ENCODE measurements at places on chromosomes 1 and 21.
A peak's percentile ranks its signal among the peaks of the same experiment; 100 is the strongest.

DNA sequence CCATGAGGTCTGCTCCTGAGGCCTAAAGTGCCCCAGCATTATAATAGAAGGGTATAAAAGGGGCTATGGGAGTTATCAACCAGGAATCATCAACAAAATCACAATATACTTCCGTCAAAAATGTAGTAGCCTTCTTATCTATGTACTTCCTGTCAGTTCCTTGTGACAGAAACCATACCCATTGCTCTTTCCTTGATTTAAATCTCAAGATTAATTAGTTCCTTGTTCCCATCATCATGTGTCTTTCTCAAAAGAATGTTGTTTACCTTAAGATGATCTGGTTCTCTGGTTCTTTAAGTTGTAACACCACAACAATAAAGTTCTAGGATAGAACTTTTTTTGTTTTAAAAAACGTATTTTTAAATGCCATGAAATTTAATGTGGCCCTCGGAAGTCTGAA, 833.3 kb downstream of the LTN1 start:
- no peak for DNase-seq

- DNase-seq, result peak; percentile 5
Measured at GRCh38 chr1:203440771-203441170, 34.8 kb upstream of the PRELP start.

DNA sequence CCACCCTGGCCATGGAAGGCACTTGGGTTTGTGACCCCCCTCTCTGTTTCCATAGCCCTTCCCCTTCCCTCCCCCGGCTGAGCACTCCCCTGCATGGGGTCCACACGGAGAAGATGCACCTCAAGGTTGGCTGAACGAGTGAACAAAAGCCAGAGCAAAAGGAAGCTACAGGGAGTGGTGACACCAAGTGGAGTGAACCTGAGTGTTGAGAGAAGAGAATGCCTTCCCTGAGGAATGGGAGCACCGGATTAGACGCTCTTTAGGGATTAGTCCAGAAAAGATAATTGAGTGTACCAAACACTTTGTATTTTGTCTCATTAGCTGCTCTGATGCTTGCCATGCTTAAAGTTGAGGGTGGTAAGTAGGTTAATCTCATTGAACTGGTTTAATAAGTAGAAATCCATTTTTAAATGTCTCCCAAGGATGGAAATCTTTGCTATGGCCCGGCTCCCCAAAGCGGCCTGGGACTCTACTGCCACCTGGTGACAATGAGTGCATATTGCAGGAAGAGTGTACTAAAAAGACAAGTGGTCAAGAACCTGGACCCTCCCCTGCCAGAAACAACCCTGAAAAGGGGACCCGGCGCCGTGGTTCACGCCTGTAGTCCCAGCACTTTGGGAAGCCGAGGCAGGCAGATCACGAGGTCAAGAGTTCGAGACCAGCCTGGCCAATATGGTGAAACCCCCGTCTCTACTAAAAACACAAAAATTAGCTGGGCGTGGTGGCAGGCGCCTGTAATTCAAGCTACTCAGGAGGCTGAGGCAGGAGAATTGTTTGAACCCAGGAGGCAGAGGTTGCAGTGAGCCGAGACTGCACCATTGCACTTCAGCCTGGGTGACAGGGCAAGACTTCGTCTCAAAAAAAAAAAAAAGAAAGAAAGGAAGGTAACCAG, 150.6 kb upstream of the ZC3H12A start:
- DNase-seq, result peak; percentile 16

DNA sequence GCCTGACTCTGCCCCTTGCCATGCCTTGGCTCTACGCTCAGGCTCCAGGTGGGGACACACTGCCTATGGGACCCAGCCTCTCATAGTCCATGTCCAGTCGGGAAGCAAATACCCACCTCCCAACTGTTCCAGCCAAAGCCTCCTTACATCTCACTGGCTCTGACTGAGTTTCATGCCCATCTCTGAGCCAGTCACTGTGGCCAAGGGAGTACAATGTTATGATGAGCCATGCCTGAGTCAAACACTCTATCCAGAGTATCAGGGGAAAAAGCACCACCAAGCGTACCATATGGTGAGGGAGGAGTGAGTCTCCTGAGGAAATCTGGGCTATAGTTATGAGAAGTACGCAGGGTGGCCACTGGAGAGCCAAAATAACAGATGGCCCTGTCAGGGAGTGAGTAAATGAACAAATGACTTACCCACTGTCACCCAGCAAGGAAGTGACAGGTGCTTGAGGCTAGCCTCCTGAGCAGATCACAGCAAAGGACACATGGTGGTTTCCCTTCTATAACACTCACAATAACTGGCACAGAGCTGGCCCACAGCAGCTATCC, 236.6 kb upstream of the GJB5 start:
- no peak for DNase-seq

- peak; percentile 68 for DNase-seq
Measured at GRCh38 chr1:50969611-50970508, at the start of gene CDKN2C. Gene CDKN2C, plus strand, starts transcription at chr1:50970245. Its CDS starts 124 bp downstream, at chr1:50970369.

- no peak for DNase-seq
Measured at GRCh38 chr1:39130325-39130724, 74.2 kb upstream of the MACF1 start.

- no peak for DNase-seq
Measured at GRCh38 chr1:201933840-201934430, 12.4 kb downstream of the LMOD1 start.

DNA sequence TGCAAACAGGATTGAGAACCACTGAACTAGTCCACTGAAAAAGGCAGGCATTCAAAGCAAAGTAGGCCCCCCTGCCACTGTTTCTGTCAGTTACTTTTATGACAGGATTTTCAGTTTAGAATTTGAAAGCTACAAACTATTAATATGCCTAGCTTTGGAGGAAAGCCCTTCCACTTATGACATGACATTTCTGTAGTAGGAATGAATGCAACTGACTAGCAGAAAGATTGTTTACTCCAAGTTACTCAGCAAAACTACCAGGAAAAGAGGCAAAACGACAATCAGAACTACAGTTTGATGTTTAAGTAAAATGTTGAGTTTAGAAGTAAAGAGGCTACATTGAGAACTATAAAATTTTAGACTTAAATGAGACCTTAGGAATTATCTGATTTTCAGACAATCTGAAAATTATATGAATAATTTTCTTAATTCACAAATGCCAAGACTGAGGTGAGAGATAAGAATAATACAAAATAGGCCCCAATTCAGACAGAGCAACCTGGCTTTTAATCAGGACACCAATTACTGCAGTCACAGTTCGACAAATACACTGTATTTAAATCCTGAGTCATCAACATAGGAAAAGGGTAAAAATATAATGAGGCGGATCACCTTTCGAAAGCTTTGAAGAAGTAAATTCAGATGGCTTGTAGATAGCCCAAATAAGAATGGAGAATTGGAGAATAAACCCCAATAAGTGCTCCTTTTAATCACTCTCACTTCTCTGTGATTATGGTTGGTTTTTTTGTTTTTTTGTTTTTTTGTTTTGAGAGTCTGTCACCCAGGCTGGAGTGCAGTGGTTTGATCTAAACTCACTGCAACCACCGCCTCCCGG, 2.2 kb downstream of the PRKAB2 start:
- no peak for DNase-seq

- DNase-seq, result no peak
Measured at GRCh38 chr1:77697441-77697840, 15.0 kb upstream of the ZZZ3 start.

DNA sequence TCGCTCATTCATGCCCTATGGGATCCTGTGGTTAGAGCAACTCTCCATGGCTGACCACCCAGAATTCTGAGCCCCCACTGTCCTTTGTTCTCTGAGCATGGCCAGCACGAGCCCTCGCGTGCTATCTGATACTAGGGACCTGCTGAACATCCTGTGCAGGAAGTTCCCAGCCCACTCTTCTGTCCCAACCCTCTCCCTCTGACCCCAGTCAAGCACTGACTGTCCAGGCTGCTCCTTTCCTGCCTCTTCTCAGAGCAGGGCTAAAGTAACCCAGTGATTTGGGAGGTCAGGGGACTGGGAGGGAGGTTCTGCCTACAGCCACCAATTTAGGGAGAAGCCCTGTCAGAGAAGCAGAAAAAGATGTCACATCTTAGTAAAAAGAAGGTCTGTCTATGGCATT, 21.2 kb downstream of the CYP4B1 start:
- DNase-seq, result no peak

GRCh38 chr1:226061068-226061840, 1.3 kb upstream of the H3-3A start:
- no peak for DNase-seq

GRCh38 chr1:80003250-80003649, 996.7 kb upstream of the ADGRL4 start:
- no peak for DNase-seq

GRCh38 chr1:166693673-166694297, 145.5 kb upstream of the POGK start:
- DNase-seq, result no peak

DNA sequence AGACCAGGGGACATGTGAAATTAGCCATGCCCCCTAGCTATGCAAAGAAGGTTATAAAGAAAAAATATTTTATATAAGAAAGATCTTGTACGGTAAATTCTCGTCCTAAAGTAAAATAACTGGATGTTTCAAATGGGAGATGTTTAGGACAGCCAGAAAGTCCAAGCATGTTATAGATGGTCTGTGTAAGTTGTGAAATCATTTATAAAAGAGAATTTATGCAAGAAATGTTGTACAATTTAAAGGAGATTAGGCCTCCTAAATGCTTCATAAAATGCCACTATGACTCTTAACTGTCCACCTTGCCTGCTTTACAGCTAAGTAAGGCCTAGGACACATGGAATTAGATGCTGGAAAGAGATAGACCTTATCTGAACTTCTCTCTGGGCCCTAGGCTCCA, 118.1 kb upstream of the POGK start:
- no peak for DNase-seq

GRCh38 chr1:184747089-184747955, 7.3 kb downstream of the EDEM3 start:
- DNase-seq, result no peak
